ENCODE measurements at places on chromosomes 7 and 10.

DNA sequence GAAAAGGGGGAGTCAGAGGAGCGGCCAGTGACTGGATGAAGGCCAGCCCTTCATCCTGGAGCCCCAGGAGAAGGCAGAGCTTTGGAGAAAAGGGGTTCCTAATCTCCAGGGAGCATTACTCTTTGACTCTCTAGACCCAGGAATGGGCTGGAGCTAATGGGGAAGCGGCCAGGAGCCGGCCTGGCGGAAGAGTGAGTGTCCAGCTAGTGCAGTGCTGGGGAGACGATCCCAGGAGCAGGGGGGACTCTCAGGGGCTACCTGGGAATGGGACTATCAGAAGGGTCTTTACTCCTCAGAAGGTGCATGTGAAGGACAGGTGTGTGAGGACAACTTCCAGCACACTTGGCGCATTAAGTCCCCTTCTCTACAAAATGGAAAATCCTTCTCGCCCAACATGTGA lies 2.4 kb upstream of the PAX2 start:
- no peak for DNase-seq

DNA sequence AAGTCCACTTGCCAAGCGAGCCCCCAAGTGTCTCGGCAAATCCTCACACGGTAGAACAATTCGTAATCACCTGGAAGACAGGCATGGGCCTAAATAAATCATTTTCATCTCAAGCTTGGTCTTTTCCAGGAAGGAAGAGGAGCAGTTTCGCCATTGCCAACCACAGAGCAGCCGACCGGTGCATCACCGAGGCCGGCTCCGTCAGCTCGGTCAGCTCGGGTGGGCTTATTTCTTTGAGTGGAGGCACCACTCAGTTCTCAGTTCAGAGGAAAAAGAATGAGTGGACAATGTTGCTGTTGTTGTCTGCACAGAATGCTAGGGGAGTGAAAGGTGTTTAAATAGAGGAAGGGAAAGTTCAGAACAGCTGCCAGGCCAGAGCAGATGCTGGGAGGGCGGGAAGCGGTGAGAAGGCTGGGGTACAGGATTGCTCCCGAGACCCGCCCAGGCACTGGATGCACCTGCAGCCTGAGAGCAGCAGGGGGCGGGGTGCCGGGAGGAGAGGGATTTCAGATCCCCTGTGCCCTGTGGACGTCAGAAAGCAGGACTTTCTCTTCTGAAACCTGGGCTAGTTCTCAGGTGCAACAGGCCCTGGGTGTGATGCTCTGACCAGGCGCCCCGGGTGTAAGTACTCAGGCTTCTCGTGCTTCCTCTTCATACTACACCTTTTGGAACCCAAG lies 17.7 kb upstream of the IGFBP3 start:
- no peak for DNase-seq

GRCh38 chr7:69243016-69243415 lies 355.3 kb upstream of the AUTS2 start:
- DNase-seq = no peak

DNA sequence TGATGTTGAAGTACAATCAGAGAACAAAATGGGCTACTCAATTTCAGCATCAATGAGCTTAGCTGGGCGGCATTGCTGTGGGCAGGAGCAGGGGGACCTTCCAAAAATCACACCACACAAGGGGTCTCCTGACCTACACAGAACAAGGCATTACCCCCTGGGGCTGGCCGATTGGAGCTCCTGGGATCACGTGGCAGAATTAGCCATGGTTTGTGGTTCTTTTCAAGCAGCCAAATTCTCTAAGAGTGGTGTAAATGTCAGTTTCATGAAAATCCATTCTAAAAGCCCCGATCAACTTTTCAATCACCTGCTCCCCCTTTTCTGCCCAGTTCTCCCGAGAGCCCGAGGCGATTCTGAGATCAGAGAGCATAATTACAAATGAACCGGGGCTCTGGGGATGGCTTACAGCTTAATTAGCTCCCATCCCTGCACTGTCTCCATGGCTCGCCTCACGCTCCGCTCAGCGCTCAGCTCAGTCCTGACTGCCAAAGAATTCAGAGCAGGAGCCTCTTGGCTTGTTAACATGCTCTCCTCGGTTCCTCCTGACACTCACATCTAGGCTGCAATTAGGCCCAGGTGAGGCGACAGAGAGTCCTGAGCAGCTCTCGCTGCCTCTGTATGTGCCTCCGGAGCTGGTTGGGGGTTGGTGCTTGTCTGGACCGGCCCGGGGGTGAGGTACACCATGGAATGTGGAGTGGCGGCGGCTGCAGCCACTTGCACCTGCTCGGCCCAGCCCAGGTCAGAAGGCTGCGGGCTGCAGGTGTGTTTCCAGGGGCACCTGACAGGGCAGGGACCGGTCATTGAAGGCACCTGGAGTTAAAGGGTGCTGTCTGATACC lies 111.8 kb downstream of the WDR11 start:
- no peak for DNase-seq

DNA sequence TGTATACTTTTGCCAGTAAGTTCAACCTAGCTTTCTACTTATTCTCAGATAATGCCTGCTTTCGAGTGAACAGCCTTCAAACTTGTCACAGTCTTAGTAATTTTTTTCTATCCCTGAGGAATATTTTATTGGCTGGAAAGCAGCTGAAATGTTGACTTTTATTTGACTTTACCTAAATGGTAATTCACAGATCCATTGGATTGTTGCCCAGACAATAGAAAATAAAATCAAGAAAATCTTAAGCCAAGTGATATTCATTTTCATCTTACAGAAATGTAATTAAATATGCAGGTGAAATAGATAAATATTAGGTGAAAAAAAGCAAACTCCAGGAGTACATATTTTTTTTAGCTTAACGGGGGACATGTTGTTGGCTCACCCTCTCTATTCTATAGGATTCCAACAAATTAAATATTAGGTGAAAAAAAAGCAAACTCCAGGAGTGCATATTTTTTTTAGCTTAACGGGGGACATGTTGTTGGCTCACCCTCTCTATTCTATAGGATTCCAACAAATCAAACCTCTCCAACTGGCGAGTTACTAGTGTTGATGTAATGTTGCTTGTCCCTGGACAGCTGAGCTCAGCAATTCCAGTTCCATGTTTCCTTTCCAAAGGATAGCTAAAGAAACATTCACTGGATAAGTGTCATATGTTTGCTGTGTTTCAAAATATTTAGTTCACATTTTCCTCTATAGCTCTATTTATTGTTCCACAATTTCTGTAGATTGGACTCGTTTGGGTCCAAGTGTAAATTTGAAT lies 4.2 kb downstream of the TMEM26 start:
- DNase-seq = no peak

GRCh38 chr7:135215698-135216097 lies 4.4 kb upstream of the WDR91 start:
- no peak for DNase-seq

DNA sequence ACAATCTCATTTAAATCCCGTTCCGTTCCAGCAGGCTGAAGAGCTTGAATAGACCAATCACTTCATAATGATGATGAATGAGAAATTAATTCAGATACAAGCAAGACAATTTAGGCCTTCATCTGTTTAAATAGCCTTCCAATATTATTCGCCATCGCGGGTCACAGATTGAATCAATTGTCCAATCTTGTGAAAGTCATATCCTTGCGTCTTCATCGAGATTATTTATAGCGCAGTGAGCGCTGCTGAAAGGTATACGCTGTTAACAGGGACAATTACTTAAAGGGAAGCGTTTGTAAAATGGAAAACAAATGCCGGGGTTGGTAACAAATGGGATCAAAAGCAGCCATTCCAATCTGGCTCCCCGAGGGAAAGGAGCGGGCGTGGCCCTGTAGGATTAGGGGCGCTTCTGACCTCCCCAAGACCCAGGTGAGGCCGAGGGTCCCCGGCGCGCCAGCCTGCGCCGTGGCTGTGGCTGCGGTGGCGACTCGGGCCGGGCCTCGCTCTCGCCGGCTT lies 8.6 kb downstream of the EVX1 start:
- no peak for DNase-seq

DNA sequence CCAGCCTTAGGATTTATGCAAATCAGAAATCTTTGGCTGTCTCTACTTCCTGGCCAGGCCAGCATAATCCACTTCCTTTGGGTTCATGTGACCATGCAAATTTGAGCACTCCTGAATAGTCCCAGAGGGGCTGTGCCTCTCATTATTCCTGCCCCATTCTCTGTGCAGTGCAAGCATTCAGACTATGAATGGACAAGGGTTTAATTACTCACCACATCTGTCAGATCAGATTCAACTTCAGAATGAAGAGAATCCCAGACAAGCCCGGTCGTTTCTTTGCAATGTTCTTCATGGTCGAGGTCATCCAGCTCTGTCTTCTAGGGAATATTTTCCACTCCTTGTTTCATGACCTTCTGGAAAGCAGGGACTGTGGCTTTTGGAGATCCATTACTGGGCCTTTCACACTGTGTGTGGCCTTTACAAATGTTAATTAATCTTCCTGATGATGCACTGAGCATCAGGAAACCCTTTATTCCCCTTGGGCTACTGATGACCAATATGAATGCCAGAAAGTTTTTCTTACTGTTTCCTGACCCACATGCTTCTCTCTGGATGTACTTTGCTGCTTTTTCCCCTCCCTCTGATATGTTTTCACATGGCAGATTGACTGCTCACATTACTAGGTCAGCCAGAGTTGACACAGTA lies 217.6 kb upstream of the TCF7L2 start:
- DNase-seq = no peak

- DNase-seq = no peak
Measured at GRCh38 chr7:132574223-132574622, 2.0 kb downstream of the PLXNA4 start.

DNA sequence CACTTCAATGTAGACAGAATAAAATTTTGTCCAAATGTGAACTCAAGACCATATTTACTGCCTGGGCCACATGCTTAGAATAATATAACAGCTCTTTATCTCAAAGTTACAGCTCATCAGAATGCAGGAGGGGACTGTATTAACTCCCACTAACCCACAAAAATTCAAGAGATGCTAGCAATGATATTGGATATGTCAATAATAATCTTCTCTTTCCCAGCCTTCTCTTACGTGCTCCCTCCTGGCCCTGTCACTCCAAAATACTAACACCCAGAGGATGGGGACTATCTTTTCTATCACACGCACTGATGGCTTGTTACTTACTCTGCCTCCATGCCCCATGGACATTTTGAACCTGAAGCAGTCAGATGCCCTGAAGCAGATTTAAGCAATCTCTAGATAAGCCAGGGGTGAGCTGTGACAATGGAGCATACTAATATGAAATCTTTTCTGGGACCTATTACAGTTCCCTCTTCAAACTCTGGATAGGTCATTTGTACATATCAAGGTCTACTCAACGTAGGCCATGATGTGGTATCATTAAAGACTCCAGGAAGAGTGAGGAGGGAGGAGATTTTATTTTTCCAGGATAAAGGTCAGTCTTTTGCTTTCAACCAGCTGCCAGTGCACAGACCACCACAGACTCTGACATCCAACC lies 803.0 kb downstream of the GRM8 start:
- DNase-seq = no peak

DNA sequence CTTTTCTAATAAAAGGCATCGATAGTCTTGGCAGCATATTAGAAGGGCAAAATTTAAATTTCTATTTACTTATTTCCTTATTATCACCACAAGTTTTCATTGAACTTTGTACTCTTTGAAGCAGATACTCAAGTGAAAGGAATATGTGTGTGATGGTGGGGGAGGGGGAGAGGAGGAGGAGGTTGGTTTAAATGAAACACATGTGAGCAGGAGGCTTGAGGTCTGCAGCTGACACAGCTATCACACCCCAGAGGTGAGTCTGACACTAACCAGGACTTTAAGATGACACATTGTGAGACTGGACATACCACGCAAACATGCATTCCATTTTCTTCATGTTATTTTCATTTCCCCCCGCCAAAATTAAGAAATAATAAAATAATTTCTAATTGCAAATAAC lies 63.3 kb downstream of the CTTNBP2 start:
- no peak for DNase-seq

GRCh38 chr7:153588586-153588985 lies 463.6 kb upstream of the DPP6 start:
- no peak for DNase-seq

GRCh38 chr10:126948355-126949160 lies 43.3 kb downstream of the DOCK1 start:
- DNase-seq = no peak

DNA sequence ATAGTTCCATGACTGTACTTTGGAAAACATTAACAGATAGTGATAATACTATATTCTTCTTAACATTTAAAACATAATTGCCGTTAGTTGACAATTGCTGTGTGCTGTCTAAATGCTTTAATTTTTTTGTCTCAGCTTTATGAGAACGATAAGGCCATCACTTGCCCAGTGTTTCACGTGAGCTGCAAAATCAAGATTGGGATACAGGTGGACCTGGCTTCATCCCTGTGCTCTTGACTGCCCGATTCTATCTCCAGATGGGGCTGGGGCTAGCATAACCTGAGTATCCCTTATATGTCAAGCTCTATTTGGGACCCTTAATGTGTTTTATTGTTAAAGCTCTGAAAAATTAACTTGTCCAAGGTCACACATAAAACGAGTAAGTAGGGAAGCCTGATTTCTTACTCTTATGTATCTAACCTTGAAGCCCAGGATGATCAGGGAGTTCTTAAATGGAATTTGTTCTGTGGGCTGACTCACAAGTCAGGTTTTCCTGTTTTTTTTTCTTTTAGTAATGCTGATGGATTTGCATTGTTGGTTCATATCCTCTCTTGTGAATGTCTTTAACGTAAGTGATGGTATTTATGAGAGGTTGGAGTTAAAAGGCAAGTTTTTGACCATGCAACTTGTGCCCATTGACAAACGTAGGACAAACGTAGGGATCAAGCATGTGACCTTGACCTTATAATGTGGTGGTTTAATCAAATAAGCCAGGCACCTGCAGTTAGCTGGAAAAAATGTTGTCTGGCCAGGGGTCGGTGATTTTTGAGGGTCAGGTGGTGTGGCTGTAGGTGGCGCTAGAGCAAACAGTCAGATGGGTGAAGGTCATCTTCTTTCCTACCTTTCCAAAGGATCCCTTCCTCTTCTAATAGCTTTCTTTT lies 3.6 kb downstream of the PRKAR2B start:
- no peak for DNase-seq

- no peak for DNase-seq
Measured at GRCh38 chr7:92831716-92832533, 4.4 kb downstream of the CDK6 start.

All from activated naive CD8-positive, alpha-beta T cell treated with anti-CD3 and anti-CD28 coated beads, Interleukin-2, amount 50 U/mL, for 16 hours (primary cell).